ENCODE measurements at places on chromosomes 3 and 15.

DNA sequence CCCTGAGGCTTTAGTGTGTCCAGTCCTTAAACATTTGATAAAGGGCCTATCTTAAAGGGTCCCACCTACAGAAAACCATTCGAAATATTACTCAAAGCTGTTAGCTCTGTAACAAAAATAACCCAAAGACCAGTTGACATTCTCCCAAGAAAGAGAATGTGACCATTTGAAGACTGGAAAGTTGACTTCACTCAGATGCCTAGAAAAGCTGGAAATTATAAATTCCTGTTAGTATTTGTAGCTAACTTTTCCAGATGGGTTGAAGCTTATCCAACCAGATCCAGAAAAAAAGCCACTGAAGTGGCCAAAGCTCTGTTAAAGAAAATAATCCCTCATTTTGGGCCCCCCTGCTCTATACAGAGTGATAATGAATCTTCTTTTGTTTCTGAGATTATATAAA lies 408.4 kb downstream of the PLOD2 start:
- no peak for DNase-seq

DNA sequence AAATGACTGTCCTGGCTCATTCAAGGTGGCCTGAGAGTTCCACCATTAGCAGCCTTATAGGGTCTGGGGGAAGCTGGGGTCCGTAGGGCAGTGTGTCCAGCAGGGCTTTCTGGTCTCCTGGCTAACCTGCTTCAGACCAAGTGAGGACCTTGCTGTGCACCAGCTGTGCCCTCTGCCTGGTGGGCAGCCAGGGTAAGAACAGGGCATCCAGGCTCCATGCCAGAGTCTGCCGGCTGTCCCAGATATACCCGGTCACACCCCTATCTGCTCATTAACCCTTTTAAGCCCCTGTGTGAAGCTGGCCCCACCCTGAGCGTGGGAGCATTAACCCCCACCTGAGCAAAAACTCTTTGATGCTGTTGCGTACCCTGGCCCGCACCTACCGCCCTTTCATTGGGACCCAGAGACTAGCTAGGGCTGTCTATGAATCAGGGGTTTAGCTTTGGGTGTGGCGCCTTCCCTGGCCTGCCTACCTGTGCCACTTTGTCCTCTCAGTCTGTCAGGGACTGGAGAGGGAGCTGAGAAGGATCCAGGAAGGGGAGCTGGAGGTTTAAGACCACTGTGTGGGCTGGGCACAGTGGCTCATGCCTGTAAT lies 17.6 kb downstream of the SEMA3F start:
- no peak for DNase-seq

DNA sequence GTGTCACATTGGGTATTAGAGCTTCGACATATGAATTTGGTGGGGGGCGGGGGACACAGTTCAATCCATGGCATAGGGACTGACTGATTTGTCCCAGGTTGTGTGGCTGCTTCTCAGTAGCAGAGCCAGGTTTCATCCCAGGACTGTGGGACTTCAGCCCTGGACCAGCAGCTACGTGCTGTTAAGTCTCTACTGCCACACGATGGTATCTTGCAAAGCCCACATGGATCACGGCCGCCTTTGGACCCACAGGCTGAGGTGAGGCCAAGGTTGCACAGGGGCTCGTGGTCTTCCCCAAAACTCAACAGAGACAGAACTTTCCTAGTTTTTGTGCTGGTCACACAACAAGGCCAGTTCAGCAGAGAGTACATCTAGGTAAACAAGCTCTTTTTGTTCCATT lies 97.4 kb downstream of the LRRK1 start:
- no peak for DNase-seq

DNA sequence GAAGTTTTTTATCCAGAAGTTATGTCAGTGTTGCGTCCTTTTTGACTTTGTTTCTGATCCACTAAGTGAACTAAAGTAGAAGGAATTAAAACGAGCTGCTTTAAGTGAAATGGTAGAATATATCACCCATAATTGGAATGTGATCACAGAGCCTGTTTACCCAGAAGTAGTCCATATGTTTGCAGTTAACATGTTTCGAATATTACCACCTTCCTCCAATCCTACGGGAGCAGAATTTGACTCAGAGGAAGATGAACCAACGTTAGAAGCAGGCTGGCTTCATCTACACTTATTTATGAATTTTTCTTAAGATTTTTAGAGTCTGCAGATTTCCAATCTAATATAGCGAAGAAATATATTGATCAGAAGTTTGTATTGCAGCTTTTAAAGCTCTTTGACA lies 57.6 kb downstream of the DNAH1 start:
- no peak for DNase-seq

- no peak for DNase-seq
Observed at GRCh38 chr3:78434801-78435200, 1333.0 kb downstream of the ROBO1 start.

DNA sequence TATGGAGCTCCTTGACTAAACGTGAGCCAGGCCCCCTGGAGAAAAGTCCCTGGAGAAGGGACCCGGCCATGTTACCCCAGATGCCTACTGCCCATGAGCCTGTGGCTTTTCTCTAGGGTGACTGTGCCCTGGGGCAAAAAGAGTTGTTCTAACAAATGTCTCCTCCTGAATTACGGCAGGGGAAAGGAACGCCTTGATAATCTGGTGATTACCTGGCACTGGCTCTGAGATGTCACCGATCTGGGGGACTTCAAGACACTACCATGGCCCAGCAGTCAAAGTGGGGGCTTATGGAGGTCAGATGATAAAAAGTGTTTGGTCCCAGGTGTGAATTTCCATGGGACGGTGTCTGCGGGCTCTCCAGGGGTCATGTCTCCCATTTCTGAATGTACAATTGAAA lies 140.7 kb downstream of the KLF13 start:
- DNase-seq, result no peak

GRCh38 chr3:97235179-97235578 lies 420.8 kb downstream of the EPHA6 start:
- DNase-seq, result no peak

DNA sequence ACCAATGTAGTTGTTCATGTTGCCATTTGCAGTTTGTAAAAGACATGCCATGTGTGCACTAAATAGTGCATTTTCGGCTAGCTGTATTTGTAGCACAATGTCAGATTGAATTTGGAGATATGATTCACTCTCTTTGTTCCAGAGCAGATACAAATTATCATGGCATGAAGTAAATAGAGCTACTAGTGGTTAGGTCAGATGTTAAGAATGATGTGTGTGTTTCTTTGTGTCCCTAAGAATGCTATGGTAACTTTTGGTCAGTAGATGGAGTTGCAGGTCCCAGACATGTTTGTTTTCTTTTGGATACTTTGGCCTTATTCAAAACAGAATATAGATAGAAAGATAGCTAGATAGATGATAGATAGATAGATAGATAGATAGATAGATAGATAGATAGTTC lies 595.8 kb downstream of the NLGN1 start:
- DNase-seq, result no peak

DNA sequence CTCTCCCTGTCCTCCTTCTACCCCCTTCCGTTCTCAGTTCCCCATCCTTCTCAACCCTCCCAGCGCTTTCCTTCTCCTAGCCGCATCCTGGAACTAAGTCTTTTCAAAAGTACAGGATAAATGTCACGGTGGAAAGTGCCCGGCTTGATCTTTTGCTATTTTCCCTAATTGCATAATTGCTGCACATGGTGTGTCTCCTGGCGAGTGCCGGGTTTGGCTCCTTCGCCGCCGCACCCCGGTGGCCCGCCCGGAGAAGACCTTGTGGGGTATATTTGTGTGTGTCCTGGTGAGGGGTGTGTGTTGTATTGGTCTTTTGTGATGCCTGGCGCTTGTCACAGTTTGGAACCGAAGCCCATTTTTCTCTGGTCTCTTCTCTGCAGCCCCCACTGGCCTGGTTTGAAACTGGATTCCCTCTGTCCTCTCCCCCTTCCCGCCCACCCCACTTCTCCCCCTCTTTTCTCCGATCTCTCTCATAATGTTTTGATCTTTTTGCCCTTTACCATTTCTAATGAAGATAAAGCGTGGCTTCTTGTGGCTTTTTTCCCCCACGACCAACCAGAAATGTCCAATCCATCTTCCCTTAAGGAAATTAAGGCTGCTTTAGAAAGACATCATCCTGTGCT lies 692 bp downstream of the UBE2E2 start:
- no peak for DNase-seq

GRCh38 chr3:138434276-138434874 lies at the start of gene ESYT3:
Gene ESYT3 (plus strand): TSS chr3:138434616. CDS start chr3:138434799, 183 bp downstream.
- peak; percentile 47 for DNase-seq

- DNase-seq, result peak; percentile 29
Observed at GRCh38 chr3:194871143-194871863, 185.6 kb downstream of the FAM43A start.

DNA sequence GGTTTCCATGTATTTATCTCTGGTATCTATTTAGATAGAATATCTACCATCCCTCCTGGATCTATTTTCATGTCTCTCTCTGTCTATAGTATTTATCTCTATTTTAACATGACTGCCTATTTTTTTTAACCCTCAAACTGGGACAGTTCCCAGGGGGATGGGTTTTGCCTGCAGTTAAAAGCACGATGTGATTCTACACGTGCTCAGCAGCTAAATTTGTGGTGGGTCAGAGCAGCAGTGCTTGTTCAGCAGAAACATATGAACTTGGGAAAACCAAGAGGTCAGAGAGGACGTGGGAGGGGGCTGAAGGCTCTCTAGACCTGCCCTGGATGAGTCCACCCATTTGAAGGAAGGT lies 189.2 kb downstream of the NTRK3 start:
- DNase-seq, result no peak

GRCh38 chr15:48939648-48940047 lies 24.1 kb downstream of the SHC4 start:
- no peak for DNase-seq

- no peak for DNase-seq
Observed at GRCh38 chr15:43538091-43538490, 20.7 kb downstream of the MAP1A start.

DNA sequence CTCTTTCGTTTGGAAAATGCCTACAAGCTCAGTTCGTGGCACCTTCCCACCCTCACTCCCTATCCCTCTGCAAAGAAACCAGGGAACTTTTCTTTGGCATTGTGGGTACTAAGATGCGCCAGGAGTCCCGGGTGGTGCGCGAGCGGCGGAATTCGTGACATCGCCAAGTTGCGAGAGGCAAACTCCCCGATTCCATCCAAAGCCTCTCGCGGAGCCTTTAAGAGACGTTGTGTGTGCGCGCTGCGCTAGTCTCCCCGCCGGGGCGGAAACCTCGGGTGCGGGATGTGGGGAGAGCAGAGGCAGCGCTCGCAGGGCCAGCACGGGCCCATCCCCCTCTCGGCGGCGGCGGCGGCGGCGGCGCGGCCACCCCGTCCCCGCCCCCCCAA lies 443 bp upstream of the NR2F2 start:
- DNase-seq, result no peak

- no peak for DNase-seq
Observed at GRCh38 chr3:119292666-119293065, 1.5 kb upstream of the ARHGAP31 start.

DNA sequence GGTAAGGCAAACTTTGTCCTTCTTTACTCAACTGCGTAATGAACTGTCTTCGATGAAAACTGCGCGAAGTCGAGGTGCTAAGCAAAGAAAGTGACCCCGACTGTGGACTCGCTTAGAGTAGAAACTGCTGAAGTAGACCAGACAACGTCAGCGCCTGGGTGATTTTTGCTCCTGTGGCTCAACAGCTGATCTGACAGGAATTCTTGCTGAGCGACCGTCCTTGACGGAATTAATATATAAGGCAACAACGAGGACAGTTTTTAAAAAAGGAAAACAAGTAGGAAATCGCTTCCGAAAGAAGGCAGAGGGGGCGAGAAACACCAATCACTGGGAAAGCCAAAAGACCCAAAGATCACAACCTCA lies 541 bp downstream of the RPS27L start:
- DNase-seq, result no peak

- no peak for DNase-seq
Observed at GRCh38 chr15:97156739-97157265, 803.7 kb upstream of the ARRDC4 start.

- no peak for DNase-seq
Observed at GRCh38 chr3:127014536-127015281, 31.8 kb downstream of the PLXNA1 start.

DNA sequence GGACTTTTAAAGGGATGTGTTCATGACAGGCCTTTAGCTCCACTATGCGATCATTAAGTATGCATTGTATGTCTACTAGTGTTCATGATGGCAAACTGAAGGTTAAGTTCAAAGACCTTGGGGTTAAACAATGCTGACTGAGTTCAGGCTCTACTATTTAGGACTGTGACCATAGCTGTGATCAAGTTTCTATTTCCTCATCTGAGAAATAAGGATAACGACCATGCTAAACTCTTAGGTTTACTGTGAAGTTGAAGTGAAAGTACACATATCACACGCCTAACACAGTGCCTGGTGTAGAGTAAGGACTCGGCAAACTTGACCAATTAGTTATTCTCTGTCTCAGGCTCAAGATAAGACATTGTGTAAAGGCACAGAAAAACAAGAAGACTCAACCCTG lies 243.2 kb downstream of the MBNL1 start:
- DNase-seq, result no peak

DNA sequence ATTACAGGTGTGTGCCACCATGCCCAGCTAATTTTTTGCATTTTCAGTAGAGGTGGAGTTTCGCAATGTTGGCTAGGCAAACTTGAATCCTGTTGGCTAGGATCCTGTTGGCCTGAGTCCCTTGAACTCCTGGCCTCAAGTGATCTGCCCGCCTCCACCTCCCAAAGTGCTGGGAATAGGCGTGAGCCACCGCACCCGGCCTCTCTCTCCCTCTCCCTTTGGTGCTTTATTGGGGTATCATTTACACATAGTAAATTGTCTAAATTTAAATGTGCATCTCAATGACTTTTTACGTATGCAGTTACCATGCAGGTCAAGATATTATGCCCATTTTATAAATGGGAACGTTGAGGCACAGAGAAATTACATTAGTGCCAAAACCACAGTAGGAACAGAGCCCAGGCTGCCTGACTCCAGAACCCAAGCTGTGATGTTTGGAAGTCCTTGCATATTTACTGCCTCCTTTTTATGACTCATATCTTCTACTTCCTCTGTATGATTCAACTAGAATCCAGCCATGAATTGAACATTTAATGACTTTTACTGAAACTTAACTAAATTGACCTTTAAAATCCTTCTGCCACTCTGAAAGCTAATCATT lies 34.0 kb upstream of the RPP14 start:
- DNase-seq, result no peak

DNA sequence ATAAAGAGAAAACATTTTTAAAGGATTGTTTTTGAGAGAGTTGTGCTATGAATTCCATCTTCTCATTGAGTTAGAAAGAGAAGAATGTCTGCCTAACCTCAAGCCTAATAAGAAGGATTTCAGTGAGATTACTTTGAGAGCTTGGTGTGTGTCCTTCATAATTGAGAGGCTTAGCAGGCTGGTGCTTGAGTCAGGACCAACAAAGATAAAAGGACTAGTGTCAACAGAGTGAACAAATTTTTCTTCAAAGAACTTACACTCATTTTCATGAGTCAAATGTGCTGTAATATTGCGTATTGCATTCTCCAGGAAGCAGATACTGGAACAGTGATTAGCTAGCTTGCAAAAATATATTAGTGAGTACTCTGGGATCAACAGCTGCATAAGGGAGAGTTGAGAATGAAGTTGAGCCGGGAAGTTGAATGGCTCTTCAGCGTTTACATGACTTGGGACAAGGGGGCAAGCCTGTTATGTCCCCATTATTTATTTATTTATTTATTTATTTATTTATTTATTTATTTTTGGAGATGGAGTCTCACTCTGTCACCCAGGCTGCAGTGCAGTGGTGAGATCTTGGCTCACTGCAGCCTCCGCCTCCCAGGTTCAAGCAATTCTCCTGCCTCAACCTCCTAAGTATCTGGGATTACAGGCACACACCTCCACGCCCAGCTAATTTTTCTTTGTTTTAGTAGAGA lies 37.5 kb upstream of the SLITRK3 start:
- DNase-seq, result no peak
